Left lung (tissue), 14 donors: ENCODE measurements at places on chromosomes 11 and 22. TPM values are rescaled to one million over a fixed set of nuclear protein-coding genes. Genes with fewer than 3 reads are reported as not detected.

Gene MCAT
- total RNA-seq = 15.0 TPM

- DNase-seq = peak; percentile 56
These were observed 369 bp downstream of the DGCR8 start for GRCh38 chr22:20080445-20080775.

Gene CLDN5
- 86.9 TPM for total RNA-seq

- no peak for DNase-seq
These were observed 631.4 kb upstream of the KIRREL3 start for GRCh38 chr11:127631974-127632373.

GRCh38 chr11:71236836-71237475 is 15.4 kb downstream of the SHANK2 start:
- DNase-seq = no peak

Gene DDTL
- total RNA-seq = 2.4 TPM

DNA sequence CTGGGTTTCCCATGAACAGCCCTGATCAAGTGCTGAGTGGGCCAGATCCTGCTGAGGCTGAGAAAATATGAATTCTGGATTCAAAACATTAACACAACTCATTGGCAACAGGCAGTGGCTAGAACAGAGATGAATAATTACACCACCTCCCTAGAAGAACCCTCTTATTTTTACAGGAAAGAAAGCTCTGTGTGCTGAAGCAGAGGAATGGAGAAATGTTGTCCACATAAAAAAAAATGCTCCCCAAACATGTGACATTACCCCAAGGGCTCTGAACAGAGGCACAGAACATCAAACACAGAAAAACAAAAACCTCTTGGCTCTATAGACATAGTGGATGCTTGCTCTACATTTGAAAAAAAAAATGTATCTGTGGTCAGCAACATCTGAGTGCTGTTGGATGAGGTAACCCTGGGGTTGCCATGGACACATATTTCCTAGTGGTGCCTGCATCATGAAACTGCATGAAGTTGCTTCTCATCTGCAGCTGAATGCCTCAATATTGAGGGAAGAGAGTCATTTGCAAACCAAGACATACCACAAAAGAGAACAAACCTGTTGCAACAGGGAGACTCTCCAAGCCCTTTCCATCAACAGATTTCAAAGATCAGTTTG is 98.8 kb downstream of the SNX19 start:
- DNase-seq = no peak

GRCh38 chr11:61580271-61580888 is 496 bp downstream of the SYT7 start:
- DNase-seq = no peak

DNA sequence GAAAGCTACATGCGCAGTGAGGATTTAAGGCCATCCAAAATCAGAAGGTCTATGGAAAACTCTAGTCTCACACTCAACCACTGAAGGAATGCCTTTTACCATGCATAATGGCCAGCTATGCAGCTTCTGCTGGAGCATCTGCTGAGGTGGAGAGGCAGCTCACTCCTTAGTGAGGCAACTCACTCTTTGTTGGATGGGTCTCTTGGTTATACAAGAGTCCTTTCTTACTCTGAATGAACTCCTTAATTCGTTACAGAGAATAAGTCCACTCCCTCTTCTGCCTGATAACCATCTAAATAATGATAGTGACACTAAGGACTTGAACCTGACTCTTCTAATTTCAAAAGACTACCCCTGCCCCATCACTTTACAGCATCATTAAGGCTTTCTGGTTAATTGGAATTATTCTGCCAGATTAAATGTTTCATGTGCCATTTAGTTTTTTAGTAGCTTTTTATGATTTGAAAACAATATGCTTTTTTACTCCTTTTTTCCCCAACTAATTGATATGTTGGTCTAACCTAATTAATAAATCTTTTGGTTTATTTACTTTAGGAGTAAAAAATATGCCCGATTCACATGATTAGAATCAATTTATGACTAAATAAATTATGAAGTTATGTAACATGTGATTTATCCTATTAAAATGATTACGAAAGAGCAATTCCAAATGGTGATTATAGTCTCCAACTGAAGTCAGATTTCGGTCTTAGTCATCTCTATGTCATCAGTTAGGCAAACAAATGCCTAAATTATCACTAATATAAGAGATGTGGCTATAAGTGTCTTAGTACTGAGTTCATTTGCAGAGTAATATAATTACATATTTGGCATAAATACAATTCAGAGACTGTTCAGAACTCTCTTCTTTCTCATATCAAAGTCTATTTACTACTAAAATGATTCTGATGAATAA is 286.7 kb upstream of the CCDC90B start:
- no peak for DNase-seq

- no peak for DNase-seq
These were observed 21.6 kb downstream of the GPR83 start for GRCh38 chr11:94379613-94380012.

DNA sequence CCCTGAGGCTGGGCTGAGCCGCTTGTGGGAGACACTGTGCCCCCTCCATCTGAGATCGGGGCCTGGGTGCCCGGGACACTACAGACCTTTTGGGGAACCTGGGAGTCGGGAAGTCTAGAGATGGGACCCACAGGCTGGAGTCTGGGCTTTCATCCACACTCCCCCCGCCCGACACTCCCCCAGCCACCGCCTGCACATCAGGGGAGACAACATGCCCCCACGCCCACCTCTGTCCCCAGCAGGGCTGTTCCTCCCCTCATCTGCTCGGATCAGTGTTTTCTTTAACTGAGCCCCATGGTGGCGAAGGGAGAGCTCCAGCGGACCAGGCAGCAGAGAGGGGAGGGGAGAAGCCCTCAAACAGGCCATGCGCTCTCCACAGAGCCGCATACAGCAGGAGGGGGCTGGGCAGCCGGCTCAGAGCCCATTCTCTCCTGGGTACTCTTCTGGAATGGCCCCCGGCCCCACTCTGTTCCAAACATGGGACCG is 174.7 kb downstream of the IGLL1 start:
- DNase-seq = no peak

Gene TPP1
- 264 TPM for total RNA-seq

GRCh38 chr11:20125927-20126326 is 34.3 kb downstream of the DBX1 start:
- DNase-seq = no peak

- no peak for DNase-seq
These were observed 36.3 kb upstream of the PPARA start for GRCh38 chr22:46113910-46114517.

- DNase-seq = no peak
These were observed 21.5 kb upstream of the CAT start for GRCh38 chr11:34417202-34417601.

Gene MPZL2
- total RNA-seq = 111 TPM

- DNase-seq = no peak
These were observed 27.9 kb downstream of the EXPH5 start for GRCh38 chr11:108565653-108566052.

- no peak for DNase-seq
These were observed 179.0 kb upstream of the PLET1 start for GRCh38 chr11:112439614-112440013.

Gene SCGB2A2
- not detected for total RNA-seq

DNA sequence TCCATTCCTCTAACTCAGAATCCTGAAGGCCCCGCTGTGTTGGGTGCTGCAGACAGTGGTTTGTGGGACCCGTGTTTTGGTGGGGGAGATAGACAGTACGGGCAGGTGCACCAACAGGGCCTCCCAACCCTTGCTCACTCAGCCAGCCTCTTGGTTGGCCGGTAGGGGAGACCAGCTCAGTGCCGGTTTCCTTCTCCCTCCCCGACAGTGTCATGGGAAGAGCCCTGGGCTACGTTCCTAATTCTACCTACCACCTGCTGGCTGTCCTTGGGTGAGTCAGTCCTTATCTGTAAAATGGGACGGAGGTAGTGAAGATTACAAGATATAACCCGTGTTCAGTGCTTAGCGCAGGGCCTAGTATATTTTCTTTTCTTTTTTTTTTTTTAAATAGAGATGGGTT is 5.9 kb downstream of the TMEM134 start:
- no peak for DNase-seq

- no peak for DNase-seq
These were observed 11.0 kb upstream of the APOL6 start for GRCh38 chr22:35637254-35637653.

Gene PGR
- 2.0 TPM for total RNA-seq
